ENCODE measurements at places on chromosomes 7 and 10.

DNA sequence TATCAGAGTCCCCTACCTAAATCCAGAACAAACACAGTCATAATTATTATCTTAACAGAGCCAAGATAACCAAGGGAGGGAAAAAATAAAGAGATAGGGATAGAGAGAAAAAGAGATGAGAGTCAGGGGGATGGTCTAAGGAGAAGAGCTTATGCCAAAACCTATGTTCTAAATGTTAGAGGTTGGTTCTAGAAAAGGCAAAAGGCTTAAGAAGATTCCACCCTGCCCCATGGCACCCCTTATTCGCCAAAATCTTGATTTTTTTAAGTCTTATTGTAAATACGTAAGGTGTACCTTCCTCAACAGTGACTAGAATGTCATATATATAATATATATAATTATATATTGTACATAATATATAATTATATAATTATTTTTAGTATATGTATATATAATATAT is 29.6 kb upstream of the CTNNA3 start:
- DNase-seq: no peak

- no peak for DNase-seq
These were observed 6.3 kb downstream of the KLF6 start for GRCh38 chr10:3778692-3779157.

GRCh38 chr10:122390271-122390670 is 15.8 kb downstream of the PLEKHA1 start:
- DNase-seq: no peak

DNA sequence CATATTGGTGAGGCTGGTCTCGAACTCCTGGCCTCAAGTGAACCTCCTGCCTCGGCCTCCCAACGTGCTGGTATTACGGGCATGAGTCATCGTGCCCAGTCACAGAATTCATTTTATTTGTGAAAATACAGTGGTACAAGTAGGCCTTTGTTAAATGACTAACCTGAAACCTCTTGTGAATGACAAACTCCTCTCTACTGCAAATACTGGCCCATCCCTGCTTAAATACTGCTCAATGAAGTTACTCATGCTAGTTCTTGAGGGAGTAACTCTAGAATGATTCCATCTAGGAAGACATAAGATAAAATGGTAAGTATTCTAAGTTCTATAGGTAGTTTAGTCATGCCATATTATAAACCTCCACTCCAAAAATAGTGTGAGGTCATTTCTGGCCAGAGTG is 80.7 kb downstream of the UBE2H start:
- DNase-seq: no peak

DNA sequence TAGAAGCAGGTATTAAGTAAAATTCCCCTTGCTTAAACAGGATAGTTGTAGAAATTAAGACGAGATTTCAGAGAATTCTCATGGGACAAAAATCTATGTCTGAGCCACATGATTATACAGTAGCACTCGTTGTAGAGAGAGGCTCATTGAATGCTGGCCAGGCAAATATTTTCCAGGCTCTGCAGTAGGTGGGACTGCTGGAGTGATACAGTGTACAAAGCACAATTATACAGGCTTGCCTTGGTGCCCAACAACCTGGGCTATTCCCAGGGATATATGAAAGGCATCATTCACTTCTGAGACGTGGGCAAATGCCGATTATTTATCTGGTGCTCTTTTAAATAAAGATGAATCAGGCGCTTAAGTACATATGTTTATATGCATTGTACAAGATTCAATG is 380.6 kb downstream of the PHTF2 start:
- no peak for DNase-seq

GRCh38 chr10:124697443-124697836 is 46.7 kb downstream of the FAM53B start:
- no peak for DNase-seq

DNA sequence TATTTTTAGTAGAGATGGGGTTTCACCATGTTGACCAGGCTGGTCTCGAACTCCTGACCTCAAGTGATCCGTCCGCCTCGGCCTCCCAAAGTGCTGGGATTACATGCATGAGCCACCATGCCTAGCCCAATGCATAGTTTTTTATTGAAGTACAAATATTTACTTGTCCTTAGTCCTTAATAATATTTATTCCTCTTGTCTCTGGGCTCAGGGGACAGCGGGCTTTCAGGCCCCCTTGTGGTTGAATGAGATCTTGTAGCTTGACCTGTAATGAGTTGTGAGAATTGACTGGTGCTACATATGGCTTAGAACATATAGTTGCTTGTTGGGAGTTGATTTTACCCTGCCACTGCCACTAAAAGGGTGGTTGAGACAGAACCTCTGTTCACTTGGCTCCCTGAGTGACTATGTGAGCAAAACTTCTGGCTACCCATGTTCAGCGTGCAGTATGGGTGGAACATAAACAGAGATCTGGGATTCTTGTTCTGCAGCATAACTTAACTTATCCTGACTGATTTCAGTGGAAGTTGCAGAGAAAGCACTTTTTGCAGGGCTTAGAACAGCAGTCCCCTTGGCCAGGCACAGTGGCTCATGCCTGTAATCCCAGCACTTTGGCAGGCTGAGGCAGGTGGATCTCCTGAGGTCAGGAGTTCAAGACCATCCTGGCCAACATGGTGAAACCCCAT is 14.9 kb downstream of the CCL26 start:
- DNase-seq: no peak

DNA sequence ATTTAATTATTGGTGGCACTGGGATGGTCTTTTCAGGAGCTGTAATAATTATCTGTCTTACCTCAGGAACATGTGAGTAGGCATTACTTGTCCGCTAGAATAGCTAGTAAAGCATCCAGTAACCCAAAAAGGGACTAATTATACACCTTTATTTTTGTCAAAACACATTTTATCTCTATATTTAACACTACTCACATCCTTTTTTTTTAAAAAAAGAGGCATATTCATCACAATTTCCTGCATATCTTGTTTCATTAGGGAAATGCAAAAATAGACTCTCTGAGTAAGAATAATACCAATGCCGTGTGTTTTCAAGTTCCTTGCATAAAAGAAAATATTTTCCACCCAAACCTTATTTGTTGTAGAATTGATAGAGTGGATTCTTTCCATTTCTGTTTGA is 99.5 kb downstream of the VTI1A start:
- DNase-seq: no peak

GRCh38 chr7:27242555-27243339 is at the start of gene EVX1:
Gene EVX1 (plus strand): TSS chr7:27242802. CDS start chr7:27243031, 229 bp downstream.
- no peak for DNase-seq

DNA sequence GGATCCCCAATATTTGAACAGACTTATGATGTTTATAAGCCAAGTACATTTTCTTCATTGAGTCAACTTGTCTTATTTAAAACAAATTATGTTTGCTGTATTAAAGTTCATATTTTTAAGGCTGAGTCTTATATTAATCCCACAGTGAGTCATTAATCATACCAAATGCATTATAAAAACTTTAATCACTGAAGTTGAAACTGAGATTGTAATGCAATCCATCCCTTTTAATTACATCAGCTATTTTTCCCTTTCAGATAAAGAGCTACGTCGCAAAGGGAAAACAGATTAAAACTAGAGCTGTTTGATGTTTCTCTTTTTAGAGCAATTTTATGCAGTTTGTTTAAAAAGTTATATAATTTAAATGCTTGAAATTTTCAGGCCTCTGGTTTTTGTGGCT is 183.0 kb downstream of the ARID5B start:
- DNase-seq: no peak

DNA sequence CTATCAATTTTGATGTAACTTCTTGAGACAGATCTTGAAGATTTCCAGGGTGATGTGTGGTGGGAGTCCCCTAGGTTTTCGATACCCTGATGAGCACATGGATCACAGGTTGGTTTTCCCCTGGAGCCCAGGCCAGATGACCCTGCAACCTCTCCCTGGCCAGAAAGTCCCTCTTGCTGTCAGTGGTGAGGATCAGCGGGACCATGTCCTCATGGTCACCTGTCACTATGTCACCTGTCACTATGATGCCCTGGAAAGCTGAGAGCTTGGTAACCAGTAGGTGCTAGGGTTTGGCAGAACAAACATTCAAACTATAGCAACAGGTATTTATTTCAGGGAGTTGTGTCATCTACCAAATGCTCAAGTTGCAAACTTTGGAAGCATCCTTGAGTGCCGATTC is 197.9 kb downstream of the ARHGAP12 start:
- no peak for DNase-seq

GRCh38 chr7:158550886-158551452 is 36.7 kb downstream of the PTPRN2 start:
- DNase-seq: no peak
